ENCODE measurements at places on chromosomes 5 and 9. TPM values are rescaled to one million over a fixed set of nuclear protein-coding genes. Genes with fewer than 3 reads are reported as not detected.

Gene WHRN
- total RNA-seq: 4.4 TPM

Gene ELP1
- total RNA-seq: 20.4 TPM

Gene HACD4
- 1.2 TPM for total RNA-seq

Gene COL27A1
- total RNA-seq: 10.2 TPM

Gene PHYHD1
- total RNA-seq: not detected

Gene PCDHA9
- not detected for total RNA-seq
